ENCODE measurements at places on chromosomes 7 and 10.

DNA sequence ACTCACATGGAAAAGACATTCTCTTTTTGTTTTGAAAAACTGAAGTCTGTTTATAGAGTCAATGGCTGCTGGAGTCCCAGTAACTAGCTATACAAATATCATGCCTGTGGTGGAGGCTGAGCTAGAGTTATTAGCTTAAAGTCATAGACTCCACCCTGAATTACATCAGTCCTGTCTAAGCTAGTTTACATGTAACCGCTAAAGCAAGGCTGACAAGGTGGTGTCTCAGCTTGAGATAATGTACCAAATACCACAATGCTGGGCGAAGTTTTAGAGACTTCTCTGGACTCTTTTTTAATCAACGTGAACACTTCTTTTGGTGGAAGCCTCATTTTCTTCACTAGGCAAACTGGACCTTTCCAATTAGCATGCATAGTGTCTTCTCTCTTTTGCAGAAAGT is 219.4 kb downstream of the ANK3 start:
- no peak for DNase-seq

- no peak for DNase-seq
These were observed 175.1 kb downstream of the AVL9 start for GRCh38 chr7:32670110-32671025.

- DNase-seq: no peak
These were observed 50.8 kb downstream of the PIK3CG start for GRCh38 chr7:106915873-106916272.

GRCh38 chr10:75428434-75429158 is 2.8 kb upstream of the LRMDA start:
- no peak for DNase-seq

- no peak for DNase-seq
These were observed 2.2 kb upstream of the AFAP1L2 start for GRCh38 chr10:114406455-114406854.

GRCh38 chr7:117279931-117280557 is 42.8 kb downstream of the WNT2 start:
- no peak for DNase-seq

DNA sequence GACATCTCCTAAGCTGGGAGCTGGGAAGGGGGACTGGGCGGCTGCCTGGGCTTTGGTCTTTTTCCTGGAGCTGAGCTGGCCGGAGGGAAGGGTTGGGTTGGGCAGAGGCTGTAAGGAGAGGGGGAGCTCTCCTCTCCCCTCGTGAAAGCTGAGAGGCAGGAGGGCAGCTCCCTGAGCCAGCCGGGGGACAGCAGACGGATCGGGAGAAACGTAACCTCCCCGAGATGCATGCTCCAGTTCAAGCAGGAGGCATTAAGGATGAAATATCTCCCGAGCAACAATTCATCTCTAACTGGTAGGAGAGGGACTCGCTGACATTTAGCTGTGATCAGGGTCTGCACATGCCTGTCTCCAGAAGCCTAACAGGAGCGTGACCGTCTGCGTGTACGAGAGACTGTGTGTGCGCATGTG is 19.9 kb upstream of the LBX1 start:
- DNase-seq: no peak

- DNase-seq: no peak
These were observed 118.5 kb downstream of the PAXIP1 start for GRCh38 chr7:154884348-154884920.

GRCh38 chr7:25951414-25952260 is 200.4 kb upstream of the NFE2L3 start:
- DNase-seq: peak; percentile 14

DNA sequence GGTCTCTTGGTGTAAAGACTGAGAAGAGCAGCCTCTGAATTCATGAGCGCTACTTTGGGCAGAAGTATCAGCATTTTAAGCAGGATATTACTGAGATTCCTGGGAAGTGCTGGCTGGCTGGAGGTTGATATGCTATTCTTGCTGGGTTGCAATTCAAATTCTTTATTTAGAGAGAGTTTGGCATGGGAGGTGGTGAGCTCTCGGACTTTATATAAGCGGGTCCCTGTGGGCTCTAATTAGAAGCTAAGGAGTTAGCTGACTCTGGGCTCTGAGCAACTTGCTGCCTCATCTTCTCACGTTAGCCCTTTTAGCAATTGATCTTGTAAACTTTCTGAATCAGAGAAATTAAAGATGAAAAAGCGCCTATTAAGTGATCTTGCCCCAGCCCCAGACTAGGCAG is 430.9 kb downstream of the SORCS3 start:
- DNase-seq: no peak

DNA sequence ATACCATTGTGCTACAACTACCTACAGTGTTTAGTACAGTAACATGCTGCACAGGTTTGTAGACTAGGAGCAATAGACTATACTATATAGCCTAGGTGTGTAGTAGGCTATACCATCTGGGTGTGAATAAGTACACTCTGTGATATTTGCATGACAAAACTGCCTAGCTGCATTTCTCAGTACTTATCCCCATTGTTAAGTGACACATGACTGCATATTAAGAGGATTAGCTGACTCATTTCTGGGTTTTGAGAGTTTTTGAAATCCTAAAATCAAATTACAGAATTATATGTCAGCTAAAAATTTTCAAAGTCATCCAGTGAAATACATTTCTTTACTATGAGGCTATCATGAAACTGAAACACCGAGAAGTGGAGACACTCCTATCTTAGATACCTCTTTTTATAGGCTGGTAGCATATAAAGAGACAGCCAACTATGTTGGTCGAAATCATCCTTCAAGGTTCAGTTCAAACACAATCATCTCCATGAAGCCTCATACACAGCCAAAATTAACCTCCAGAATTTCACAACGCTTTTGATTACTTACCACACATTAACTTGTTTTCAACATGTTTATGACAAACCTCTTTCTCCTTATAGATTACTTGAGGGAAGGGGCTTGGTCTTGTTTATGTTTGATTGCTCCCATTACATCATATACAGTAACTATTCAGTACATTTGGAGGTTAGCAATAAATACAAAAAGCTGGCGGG is 89.8 kb upstream of the ANK3 start:
- DNase-seq: no peak

GRCh38 chr7:139618482-139619366 is 95.2 kb downstream of the CLEC2L start:
- DNase-seq: peak; percentile 15

DNA sequence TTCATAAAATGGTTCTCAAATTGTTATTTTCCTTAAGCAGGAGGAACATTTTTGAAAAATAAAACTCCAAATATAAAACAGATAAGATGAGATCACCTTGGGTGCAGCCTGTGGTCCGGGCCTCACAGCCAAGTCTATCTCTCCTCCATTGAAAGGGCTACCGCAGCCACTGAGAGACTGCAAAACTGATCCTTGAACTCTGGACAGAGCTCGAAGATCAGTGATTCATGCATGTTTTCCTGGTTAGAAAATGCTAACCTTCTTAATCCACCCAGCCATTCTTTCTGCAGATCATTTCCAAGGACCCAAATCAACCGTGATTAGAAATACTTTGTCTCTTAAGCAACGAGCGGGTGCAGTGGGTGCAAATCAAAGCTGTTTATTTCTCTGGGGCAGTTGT is 378.8 kb downstream of the PLXDC2 start:
- no peak for DNase-seq

- no peak for DNase-seq
These were observed 503.8 kb downstream of the TCERG1L start for GRCh38 chr10:130807721-130808120.

GRCh38 chr10:543131-543530 is 146.3 kb downstream of the DIP2C start:
- no peak for DNase-seq

- no peak for DNase-seq
These were observed 2.0 kb downstream of the ZNF503 start for GRCh38 chr10:75399461-75400162.

GRCh38 chr7:70554646-70555045 is 577.3 kb upstream of the GALNT17 start:
- no peak for DNase-seq

GRCh38 chr10:110903280-110904278 is 15.4 kb downstream of the BBIP1 start:
- DNase-seq: no peak

- no peak for DNase-seq
These were observed 166.4 kb downstream of the MAD1L1 start for GRCh38 chr7:2066251-2066919.

DNA sequence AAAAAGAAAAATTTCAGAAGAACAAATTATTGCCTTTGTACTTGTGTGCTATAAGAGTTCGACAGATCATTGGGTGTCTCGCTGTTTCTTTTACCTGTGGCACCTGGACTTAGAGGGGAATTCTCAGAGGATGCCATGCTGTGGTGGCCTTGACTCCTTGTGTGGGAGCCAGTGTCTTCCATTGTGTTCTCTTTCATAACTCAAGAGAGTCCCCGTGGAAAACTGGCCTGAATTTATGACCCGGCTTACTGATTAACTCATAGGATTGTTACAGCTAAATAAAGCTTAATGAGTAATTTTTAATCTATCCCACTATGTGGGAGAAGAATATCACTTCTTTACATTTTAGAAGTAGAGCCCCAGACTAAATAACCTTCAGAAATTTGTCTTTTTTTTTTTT is 54.5 kb downstream of the UBE3C start:
- no peak for DNase-seq

DNA sequence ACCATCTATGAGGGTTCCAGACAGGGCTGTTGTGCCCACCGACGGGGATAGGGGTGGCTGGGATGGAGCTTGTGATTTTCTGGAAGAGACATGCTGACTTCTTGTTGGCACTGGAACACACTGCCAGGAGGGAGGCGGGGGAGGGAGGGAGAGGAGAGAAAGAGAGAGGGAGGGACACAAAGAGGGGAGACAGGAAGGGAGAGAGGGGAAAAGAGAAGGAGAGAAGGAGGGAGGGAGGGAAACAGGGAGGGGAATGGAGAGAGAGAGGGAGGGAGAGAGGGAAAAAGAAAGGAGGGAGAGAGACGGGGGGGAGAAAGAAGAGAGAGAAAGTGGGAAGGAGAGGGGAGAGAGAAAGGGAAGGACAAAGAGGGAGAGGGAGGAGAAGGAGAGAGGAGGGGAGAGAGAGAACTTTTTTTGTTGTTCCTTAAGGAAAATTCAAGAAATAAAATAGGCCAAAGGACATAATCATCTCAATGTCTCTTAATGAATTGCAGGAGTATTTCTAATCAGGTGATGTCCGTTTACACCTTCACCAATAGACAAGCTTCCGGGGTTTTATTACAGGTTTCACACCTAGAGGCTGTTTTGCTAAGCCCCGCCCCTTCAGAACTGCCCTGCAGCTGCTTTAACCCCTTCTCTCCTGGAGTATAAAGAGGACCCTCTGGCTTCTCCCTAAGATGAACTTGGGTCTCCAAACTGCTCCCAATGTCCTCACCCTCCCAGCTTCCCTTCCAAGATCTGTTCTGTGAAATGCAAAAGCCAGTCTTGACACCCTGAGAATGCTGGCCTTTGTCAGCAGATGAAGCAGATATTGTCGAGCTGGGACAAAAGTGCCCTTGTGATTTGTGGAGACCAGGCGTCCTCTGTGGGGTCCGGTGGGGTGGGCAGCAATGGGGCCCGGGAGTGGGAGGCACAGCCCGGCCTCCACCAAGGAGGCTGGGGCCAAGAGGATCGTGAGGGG is 82.0 kb upstream of the GTF2IRD1 start:
- DNase-seq: peak; percentile 12

DNA sequence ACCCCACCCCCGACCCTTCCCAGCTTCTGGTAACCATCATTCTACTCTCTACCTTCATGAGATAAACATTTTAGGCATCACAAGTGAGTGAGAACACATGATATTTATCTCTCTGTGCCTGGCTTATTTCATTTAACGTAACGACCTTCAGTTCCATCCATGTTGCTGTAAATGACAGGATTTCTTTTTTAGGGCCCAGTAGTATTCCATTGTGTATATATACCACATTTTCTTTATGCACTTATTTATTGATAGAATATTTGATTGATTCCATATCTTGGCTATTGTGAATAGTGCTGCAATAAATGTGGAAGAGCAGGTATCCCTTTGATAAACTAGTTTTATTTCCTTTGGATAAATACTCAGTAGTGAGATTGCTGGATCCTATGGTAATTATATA is 112.7 kb downstream of the CREB5 start:
- DNase-seq: no peak
